ENCODE measurements at places on chromosomes 12 and 14.

DNA sequence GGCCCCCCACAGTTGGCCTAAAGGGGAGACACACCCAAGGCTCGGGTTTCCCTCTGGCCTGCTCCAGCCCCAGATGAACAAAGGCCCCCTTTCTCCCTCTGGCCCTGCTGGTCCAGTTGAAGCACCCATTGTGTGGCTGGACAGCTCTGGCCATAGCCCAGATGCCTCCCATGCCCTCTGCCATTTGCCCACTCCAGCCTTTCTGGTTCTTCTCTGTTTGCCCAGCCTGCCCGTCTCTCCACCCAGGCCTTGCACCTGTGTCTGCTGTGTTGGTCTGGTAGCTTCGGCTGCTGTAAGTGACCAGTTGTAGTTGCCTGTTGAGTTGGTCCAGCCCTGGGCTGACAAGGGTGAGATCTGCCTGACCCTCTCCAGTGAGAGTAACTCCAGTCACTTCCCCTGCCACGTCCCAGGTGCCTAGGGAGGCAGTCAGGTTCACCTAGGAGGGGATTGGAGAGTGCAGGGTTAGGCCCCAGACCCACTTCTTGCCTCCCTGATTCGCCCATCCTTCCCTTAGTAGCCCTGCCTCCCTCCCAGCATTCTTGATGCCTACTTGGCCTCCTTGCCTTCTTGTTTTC, 3.0 kb downstream of the B4GALNT1 start:
- H3K27ac ChIP-seq = no peak overlapping the region
- peaks cover 28% of the 10 kb centered on the region for H3K4me1 ChIP-seq
- no peak overlapping the region for H3K4me3 ChIP-seq
- no peak for DNase-seq

GRCh38 chr12:977156-977555, 13.9 kb upstream of the ERC1 start:
- no peak overlapping the region for H3K27ac ChIP-seq
- no peak for DNase-seq
- no peaks in the 10 kb centered on the region for H3K27me3 ChIP-seq
- peaks cover 7% of the 10 kb centered on the region for H3K4me1 ChIP-seq
- H3K4me3 ChIP-seq = no peak overlapping the region

DNA sequence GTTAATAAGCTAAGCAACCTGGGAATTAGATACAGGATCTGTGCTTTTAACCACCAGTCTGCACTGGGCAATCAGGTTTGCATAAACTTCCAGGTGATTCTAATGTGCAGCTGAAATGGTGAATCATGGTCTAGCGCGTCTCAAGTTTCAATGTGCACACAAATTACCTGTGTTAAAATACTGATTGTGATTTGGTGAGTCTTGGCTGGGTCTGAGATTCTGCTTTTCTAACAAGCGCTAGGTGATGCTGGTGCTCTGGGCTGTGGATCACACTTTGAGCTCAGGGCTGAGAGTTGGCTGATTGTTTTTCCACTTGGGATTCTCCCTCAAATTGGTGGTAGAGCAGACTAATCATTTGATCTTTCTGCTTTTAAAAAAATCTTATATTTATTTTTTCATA, 124.8 kb downstream of the C12orf75 start:
- peaks cover 14% of the 10 kb centered on the region for H3K27me3 ChIP-seq
- H3K4me1 ChIP-seq = no peaks in the 10 kb centered on the region
- H3K4me3 ChIP-seq = no peak overlapping the region
- no peak overlapping the region for H3K27ac ChIP-seq
- DNase-seq = no peak

- no peak overlapping the region for H3K4me3 ChIP-seq
- no peak for DNase-seq
- no peaks in the 10 kb centered on the region for H3K4me1 ChIP-seq
- H3K27me3 ChIP-seq = no peaks in the 10 kb centered on the region
Measured at GRCh38 chr12:30599608-30600007, 96.1 kb downstream of the IPO8 start.

- peaks cover 33% of the 10 kb centered on the region for H3K4me1 ChIP-seq
- DNase-seq = no peak
- H3K27me3 ChIP-seq = no peaks in the 10 kb centered on the region
- no peak overlapping the region for H3K4me3 ChIP-seq
- no peak overlapping the region for H3K27ac ChIP-seq
Measured at GRCh38 chr12:32031109-32031508, 71.9 kb downstream of the RESF1 start.

DNA sequence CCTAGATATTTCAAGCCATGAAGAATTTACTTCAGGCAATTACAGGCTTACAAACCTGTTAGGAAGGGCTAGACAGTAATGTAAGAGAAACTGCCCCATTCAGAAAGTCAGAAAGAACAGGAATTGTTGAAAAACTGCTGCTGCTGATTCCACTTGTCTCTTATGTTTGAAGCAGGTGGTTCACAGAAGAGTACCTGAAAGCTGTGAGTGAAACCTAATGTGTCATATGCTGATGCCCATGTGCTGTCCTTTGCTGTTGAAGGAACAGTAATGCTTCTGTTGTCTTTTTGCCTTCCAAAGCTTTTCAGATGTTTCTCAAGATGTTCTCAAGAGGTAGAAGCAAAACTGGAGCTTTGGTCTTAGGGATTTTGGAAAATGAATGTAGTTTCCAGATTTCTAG, 39.0 kb downstream of the MNAT1 start:
- H3K36me3 ChIP-seq = no peaks in the 10 kb centered on the region
- H3K27ac ChIP-seq = no peak overlapping the region
- no peaks in the 10 kb centered on the region for H3K27me3 ChIP-seq
- H3K4me3 ChIP-seq = no peak overlapping the region

DNA sequence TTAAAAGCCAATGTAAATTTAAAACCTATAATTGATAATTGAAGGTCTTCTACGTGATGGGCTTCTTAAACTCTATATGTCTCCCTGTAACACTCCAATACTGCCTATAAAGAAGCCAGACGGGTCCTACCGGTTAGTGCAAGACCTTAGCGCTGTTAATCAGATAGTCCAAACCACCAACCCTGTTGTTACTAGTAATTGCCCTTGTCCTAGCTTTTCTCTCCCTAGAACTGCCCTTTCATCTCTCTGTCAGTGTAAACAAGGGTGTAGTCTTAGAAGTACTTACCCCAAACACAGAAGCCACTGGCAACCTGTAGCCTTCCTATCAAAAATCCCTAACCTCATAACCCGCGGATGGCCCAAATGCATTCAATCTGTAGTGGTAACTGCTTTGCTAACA, 243.0 kb upstream of the DIO3 start:
- DNase-seq = no peak
- no peaks in the 10 kb centered on the region for H3K36me3 ChIP-seq
- no peaks in the 10 kb centered on the region for H3K27me3 ChIP-seq
- no peak overlapping the region for H3K4me3 ChIP-seq
- H3K27ac ChIP-seq = no peak overlapping the region

DNA sequence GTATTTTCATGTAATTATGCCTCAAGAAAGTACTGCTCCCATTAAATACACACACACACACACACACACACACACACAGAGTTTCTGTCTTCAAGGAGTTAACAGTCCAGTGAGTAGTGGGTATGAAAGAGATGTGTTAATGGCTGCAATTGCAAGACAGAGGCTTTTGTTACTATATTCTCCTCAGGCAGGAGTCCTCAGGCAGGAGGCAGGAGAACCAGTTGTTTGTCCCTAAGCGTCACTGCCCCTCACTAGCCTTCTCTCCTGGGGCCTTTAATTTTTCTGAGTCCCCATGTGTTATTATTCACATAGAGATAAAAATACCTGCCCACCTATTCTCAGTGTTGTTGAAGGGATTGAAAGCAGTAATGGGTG, 31.2 kb downstream of the DAD1 start:
- H3K27me3 ChIP-seq = no peaks in the 10 kb centered on the region
- H3K4me1 ChIP-seq = peaks cover 95% of the 10 kb centered on the region
- H3K27ac ChIP-seq = peak overlapping the region; percentile 99
- H3K4me3 ChIP-seq = peak overlapping the region; percentile 94
- H3K36me3 ChIP-seq = peaks cover 6% of the 10 kb centered on the region
- no peak for DNase-seq

DNA sequence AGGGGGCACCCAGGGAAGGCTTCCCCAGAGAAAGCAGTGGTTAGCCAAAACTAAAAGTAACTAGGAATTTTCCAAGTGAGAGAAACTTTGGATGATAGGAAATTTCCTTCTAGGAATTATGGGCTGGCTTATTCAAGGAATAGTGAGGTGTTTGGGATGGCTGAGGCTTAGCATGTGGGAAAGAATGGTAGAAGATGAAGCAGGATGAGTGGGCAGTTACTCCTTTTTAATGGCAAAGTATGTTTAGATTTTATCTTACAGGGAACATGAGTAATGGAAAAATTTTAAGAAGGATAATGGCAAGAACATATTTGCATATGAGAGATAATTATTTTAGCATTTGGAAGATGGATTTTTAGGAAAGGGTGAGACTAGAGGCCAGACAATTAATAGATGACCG, 197.6 kb downstream of the SLC38A4 start:
- H3K4me3 ChIP-seq = no peak overlapping the region
- no peak overlapping the region for H3K27ac ChIP-seq
- no peaks in the 10 kb centered on the region for H3K36me3 ChIP-seq
- no peak for DNase-seq
- no peaks in the 10 kb centered on the region for H3K27me3 ChIP-seq
- peaks cover 5% of the 10 kb centered on the region for H3K4me1 ChIP-seq

GRCh38 chr12:51678086-51678724, 87.2 kb downstream of the SCN8A start:
- DNase-seq = peak; percentile 28
- H3K36me3 ChIP-seq = no peaks in the 10 kb centered on the region
- no peak overlapping the region for H3K27ac ChIP-seq
- no peaks in the 10 kb centered on the region for H3K4me1 ChIP-seq
- no peak overlapping the region for H3K4me3 ChIP-seq
- H3K27me3 ChIP-seq = no peaks in the 10 kb centered on the region

GRCh38 chr14:100386121-100386520, 63.0 kb downstream of the SLC25A47 start:
- DNase-seq = no peak
- H3K4me1 ChIP-seq = peaks cover 10% of the 10 kb centered on the region
- H3K27me3 ChIP-seq = no peaks in the 10 kb centered on the region
- H3K36me3 ChIP-seq = no peaks in the 10 kb centered on the region

GRCh38 chr12:110825530-110825929, 21.3 kb upstream of the CCDC63 start:
- H3K4me1 ChIP-seq = peaks cover 14% of the 10 kb centered on the region
- no peaks in the 10 kb centered on the region for H3K27me3 ChIP-seq
- DNase-seq = no peak
- H3K36me3 ChIP-seq = no peaks in the 10 kb centered on the region
- H3K27ac ChIP-seq = no peak overlapping the region
- H3K4me3 ChIP-seq = no peak overlapping the region

DNA sequence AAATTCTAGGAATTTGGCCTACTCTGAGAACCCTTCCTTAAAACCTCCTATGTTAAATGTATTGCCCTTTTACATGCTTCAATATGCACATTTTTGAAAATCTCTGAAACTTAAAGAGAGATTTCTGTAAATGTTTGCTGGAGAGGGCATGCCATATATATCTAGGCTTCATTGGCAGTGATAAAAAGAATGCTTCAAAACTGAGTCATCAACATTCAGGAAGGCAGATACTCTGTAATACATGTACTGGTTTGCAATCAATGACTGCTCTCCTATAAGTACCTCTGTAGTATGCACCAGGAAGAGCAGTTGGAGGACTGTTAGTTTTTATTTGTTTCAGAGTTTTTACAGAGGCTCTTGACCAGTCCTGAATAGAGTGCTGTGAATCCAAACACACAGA, 739.9 kb downstream of the SLC16A7 start:
- no peak overlapping the region for H3K27ac ChIP-seq
- H3K36me3 ChIP-seq = no peaks in the 10 kb centered on the region
- no peaks in the 10 kb centered on the region for H3K4me1 ChIP-seq
- no peak for DNase-seq

DNA sequence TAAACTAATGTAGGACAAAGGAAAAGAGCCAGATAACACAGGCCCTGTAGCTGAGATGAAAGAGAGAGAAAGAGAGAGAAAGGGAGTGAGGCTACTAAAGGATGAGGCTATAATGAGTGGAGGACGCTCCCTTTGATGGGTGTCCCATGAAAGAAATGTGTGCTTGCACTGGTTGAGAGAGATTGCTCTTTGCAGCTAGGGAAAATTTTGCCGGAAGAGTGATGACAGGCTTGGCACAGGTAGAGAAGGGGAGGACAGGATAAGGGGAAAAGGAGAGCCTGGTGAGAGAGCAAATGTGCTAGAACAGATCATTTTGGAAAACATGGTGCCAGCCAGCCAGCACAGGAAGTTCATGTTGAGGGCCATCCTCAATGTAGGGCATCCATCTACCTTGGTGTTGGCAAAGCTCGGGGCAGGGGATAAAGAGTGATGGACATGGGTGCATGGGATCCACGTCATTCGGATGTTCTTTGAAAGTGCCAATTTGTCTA, 248.6 kb downstream of the BTG1 start:
- no peak overlapping the region for H3K27ac ChIP-seq
- H3K4me1 ChIP-seq = no peaks in the 10 kb centered on the region
- no peak for DNase-seq
- no peaks in the 10 kb centered on the region for H3K27me3 ChIP-seq
- H3K4me3 ChIP-seq = no peak overlapping the region

- H3K4me3 ChIP-seq = no peak overlapping the region
- peaks cover 6% of the 10 kb centered on the region for H3K36me3 ChIP-seq
- peaks cover 32% of the 10 kb centered on the region for H3K4me1 ChIP-seq
Measured at GRCh38 chr12:6639151-6639801, 3.5 kb upstream of the LPAR5 start.

DNA sequence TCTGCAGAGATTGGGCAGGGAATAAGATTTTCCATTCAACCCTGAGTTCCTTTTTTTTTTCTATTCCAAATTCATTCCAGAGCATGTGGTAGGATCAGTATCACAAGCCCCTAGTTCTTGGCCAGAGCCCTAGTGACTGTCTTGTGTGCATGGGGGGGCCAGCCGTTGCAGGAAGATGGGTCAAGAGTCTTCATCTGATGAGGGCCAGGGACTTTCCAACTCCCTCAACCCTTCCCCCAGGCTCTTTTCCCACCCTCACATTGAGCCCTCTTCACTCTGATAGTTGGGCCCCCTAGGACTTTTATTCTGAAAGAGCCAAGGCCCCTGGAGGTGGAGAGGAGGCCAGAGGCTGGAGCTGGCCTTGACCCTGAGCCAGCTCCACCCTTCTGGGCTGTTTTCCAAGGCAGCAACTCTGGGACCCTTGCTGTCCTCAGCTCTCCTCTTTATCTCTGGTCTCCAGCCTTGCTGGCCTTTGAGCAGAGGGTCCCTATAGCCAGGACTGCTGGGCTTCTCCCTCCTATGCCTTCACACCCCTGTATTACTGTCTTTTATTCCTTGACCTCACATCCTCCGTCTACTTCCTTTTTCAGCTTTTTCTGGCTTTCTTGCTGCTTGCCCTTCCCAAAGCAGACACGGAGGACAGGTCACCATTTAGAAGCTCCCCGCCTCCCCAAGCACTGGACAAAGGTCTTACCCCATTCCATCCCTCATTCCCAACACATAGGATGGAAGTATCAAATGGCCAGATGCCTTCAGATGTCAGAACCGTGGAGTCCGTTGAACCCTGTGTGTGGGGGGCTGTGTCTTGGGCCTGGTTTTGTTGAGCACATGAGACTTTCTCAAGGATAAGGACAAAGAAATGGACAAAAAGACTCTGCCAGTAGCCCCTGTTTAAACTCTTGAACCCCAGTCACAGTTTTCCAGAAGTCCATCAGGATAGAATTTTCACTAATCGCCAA, 5.6 kb downstream of the RBP5 start:
- H3K27ac ChIP-seq = no peak overlapping the region
- no peak for DNase-seq
- no peak overlapping the region for H3K4me3 ChIP-seq
- H3K27me3 ChIP-seq = no peaks in the 10 kb centered on the region
- H3K36me3 ChIP-seq = no peaks in the 10 kb centered on the region
